Esophagus squamous epithelium (tissue), 5 donors: ENCODE measurements at places on chromosomes 1 and 21.

- no peak for DNase-seq
Observed at GRCh38 chr1:231108516-231109302, 53.1 kb upstream of the TRIM67 start.

DNA sequence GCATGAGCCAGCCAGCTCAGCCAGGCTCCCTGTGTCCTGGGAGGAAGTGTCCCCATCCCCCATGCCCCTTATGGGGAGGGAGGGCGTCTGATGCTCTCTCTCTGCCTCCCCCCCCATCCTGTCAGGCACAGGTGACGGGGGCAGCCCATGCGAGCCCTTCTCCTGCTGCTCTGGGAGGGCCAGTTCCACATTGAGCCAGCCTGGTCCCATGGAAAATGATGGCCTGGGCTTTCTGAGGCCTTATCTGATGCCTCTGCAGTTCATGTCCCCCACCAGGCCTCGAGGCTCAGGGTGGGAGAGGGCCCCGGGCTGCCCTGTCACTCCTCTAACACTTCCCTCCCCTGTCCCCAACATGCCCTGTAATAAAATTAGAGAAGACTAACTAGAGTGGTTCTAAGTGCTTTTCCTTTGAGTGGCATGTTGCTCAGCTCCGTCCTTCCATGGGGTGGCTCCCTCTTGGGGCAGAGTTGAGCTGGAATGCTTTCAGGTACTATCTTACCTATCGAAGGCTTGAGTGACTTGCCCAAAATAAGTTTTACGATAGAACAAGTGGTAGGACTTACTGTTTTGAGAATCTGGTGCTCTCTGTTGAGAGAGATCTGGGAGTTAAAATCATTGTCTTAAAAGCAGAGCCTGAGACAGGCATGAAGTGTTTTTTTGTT is 1.8 kb upstream of the MTFR1L start:
- DNase-seq = no peak

DNA sequence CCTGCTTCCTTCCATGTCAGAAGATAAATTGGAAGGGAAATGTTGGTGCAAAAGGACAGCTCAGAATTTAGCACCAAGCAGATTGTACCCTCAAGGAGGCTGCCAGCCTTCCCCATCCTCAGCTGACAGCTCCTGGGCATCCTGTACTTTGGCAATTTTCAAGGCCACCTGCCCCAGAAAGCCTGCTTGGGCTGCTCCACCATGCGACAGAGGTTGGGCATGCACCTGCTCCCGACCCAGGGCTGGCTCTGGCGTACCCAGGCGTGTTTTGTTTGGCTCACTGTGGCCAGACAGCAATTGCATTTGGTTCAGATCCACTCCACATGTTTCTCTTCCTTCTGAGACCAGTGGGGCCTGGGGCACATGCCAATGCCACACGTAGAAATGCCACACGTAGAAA is 547.8 kb downstream of the NPHP4 start:
- no peak for DNase-seq

DNA sequence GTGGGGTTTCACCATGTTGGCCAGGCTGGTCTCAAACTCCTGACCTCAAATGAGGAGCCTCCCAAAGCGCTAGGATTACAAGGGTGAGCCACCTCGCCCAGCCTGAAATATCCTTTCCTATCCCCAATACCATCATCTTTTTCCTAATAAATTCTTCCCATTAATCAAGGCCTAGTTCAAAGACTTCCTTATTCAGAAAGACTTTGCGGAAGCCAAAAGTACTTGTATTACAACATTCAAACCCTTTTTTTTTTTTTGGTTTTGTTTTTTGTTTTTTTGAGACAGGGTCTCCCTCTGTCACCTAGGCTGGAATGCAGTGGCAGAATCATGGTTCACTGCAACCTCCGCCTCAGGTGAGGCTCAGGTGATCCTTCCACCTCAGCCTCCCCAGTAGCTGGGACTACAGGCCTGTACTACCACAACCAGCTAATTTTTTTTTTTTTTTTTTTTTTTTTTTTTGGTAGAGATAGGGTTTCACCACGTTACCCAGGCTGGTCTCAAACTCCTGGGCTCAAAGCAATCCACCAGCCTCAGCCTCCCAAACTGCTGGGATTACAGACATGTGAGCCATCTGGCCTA is 7.6 kb downstream of the SLC19A2 start:
- DNase-seq = no peak

DNA sequence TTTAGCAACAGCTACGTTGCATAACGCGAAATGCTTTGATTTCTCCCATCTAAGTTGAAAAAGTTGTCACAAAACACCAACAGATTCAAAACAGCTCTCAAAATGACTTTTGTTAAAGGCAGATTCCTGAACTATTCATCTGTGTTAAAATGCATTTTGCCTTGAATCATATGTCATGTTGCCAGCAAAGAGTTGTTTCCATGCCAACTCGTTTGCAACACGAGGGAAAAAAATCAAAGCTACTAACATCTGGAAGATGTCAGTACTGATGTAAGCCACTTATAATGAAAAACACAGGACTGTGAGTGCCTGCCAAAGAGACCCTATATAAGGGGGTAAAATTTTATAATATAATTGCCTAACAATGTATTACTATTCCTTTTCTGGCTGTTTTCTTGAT is 182.7 kb upstream of the PTBP2 start:
- no peak for DNase-seq

DNA sequence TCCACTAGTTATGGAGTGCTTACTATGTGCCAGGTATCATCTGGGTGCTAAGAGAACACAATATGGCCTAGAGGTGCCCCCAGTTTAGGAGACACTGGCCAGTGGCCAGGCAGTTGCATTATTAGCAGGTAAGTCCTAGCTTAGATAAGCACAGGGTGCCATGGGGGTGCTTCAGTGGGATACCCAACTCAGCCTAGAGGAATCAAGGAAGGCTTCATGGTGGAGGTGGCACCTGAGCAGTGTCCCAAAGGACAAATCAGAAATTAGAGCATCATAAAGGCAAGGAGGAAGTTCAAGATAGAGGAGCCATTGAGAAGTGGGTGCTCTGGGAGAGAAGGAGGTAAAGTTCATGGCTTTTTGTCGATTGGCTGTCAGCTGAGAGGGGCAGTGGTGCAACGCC is 31.9 kb upstream of the PKP1 start:
- no peak for DNase-seq

- no peak for DNase-seq
Observed at GRCh38 chr21:34942911-34943310, 106.2 kb downstream of the RUNX1 start.

GRCh38 chr21:36203603-36203889 is 46.9 kb downstream of the DOP1B start:
- no peak for DNase-seq
